ENCODE measurements at places on chromosomes 3 and 15.

GRCh38 chr3:62335196-62335595 is 38.2 kb downstream of the FEZF2 start:
- DNase-seq = no peak

DNA sequence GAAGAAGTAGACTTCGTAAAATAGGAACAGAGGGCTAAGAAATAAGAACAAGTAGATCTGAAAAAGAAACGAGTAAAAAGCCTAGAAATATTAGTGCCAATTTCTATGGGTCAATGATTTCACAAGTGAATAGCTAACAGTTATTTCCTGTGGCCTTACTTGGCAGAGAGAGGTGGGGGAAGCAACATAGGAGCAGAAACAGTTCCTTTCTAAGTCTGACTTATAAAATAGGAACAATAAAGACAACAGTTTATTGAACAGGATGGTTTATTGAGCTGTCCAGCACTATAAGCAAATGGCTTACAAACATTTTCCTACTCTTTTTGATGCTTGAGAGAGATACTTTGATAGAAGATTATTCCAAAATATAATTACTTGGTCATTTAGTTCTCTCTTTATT is 37.9 kb downstream of the AGTR1 start:
- no peak for DNase-seq

DNA sequence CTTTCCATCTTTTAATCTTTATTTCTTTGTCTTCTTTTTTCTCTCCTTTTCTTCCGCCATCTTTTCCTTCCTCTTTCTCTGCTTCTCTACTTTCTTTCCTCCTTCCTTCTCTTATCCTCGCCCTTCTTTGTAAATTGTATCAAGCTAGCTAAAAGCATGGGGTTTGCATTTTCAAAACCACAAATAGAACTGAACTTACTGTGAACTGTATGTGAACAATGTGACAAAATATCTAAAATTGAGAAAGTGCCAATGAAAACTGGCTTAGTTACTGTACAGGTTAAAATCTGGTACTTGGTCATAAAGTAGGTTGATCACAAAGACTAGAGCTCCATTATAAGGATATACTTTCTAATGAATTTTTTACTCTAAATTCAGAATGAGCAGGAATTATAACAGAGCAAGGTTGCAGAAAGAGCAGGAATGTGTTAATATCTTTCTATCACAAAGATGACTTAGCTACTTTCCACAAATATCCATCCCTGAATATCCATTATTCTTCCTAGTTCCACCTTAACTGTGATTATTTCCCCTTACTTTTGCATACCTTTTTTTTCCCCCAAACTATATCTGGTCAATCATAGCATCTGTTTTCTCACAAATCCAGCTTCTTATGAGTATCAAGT is 122.4 kb downstream of the LSAMP start:
- DNase-seq = no peak

- no peak for DNase-seq
These were observed 55.9 kb upstream of the FAM174B start for GRCh38 chr15:92711457-92711831.

GRCh38 chr3:165159760-165160421 is 36.3 kb downstream of the SLITRK3 start:
- DNase-seq = no peak

- no peak for DNase-seq
These were observed 17.8 kb downstream of the MYL3 start for GRCh38 chr3:46845397-46845859.

DNA sequence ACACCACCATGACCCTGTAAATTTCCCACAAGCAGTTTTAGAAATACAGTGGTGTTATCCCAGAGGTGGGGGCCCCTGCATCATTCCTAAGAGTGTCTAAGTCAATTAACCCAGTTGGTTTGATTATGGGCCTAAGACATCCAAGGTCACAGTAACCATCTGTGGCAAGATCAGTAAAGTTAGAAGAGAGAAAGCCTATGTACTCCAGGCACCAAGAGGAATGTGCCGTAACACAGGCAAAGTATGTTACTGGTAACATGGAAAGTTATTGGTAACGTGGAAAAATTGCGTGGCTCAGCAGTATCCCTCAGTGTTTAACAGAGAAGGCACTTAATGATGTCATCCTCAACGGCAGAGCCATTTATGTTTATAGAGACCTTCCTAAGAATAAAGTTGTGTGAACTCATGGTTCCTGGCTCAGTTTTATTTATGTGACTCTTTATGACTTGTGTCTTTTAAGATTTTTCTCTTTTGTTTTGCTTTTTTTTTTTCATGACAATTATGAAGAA is 144.1 kb upstream of the RASGRP1 start:
- no peak for DNase-seq

DNA sequence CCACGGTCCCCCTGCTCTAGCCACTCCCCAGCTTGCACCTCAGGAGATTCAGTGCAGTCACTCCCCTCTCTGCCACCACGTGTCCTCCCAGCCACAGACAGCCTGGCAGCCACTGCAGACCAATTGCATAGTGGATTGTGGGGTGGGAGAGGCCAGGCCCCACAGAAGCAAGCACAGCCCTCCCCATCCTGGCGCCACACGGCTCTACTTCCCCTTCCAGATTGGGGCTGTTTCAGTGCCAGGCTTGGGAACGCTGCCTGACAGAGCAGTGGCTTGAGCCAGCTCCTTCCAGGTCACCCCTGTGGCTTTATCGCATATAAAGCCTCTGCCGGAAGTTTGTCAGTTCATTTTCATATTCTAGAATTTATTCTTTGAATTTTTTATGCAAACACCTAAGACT is 90.7 kb downstream of the TMEM266 start:
- no peak for DNase-seq

DNA sequence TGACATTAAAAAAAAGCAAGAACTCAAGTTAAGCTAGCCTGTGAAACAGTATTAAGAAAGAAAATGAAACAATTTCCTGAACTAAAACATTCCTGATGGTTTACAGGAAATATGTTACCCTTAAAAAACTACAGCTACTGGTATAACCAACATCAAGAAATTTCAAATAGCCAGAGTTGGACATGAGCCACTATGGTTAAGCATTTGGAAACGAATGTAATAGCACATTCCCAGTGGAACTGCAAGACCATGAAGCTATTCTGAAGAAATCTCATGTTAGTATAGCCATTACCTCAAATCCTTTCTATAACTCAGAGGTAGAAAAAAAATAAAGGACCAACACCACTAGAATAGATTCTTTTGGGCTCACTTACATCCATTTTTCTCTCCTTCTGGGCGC is 30.2 kb downstream of the CPNE4 start:
- DNase-seq = no peak

DNA sequence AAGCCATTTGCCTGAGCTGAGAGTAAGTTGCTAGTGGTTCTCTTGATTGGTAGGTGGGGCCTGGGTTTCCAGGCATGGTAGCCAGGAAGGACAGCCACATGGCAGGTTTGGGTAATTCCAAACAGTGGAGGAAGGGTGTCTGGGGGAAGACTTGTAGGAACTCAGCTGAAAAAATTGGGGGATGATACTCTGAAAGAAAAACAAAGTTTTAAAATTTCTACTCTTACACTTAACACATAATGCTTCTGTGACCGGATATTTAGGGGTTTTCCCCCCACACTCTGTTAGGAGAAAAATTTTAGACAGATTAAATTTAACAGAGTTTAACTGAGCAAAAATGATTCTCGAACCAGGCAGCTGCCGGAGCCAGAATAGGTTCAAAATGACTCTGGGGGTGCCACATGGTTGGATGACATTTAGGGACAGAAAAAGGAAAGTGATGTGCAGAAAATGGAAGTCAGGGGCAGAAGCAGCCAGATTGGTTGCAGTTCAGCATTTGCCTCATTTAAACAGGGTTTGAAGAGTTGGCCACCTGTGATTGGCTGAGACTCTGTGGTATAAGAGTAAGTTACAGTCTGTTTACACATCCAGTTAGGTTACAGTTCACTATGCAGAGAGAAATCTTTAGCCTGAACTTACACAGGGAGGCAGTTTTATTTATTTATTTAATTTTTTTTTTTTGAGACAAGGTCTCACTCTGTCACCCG is 8.1 kb downstream of the B2M start:
- peak; percentile 87 for DNase-seq

- DNase-seq = no peak
These were observed 55.3 kb upstream of the MAGI1 start for GRCh38 chr3:66093981-66094380.

DNA sequence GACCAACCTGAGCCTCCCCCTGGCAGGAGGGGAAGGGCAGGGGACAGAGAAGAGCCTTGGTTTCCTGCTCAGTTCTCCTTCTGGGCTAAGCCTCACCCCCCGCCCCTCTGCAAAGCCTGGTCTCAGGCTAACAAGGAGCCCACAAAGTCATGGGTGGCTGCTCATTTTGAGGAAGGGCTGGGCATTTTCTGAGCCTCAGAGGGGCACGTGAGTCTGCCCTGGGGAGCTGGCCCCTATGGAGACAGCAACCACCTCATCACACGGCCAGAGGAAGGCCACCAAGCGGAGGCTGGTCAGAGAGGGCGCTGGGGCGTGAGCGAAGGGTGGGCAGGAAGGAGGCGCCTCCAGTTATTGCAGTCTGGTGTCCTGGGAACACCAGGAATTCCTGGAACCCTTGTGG is 18.7 kb downstream of the ABTB1 start:
- no peak for DNase-seq

- DNase-seq = peak; percentile 80
These were observed 95.1 kb upstream of the ZBED2 start for GRCh38 chr3:111690242-111690641.

DNA sequence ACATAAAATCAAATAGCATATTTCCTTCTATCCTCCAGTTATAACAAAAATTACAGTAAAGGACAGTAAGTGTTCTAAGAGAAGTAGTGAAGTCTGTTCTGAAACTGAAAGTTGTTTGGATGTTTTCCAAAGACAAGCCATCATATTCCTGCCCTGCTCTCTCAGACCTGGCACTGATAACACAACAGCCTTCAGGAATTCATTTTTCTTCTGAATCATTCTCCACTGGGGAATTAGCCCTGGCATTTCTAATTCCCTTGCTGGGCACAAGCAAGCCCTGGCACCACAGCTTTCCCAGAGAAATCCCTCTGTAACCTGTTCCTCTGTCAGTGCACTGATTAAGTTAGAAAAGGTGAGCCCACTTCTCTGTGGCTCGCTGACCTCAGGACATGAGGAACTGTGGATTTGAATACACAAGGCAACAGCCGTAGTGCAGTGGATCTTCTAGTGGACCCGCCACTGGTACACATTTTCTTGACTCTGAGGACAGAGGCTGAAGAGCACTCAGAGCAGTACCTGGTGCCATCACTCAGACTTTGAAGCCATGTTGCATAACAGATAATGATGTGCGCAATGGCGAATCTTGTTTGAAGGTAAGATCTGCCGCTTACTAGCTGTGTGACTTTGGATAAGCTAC is 61.6 kb downstream of the WWTR1 start:
- no peak for DNase-seq

GRCh38 chr15:90080818-90081393 is 21.4 kb downstream of the IDH2 start:
- DNase-seq = no peak

GRCh38 chr15:85492406-85492805 is 112.0 kb downstream of the AKAP13 start:
- no peak for DNase-seq

DNA sequence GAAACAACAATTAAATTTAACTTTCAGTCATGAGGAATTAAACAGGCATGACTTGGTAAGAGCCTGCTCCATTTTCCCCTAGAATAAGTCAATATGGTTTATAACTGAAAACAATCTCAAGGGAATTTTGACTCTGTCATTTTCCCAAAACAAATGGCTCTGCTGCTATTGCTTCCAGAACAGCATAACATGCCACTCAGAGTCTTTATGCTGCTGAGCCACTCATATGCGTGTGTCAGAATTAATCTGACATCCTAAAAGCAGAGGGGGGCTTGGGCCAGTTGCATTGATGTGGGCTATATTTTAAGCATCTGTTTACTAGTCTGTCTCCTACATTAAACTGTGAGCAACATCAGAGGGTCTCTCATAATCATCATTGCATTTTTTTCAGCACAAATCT is 111.1 kb upstream of the ABI3BP start:
- DNase-seq = no peak

DNA sequence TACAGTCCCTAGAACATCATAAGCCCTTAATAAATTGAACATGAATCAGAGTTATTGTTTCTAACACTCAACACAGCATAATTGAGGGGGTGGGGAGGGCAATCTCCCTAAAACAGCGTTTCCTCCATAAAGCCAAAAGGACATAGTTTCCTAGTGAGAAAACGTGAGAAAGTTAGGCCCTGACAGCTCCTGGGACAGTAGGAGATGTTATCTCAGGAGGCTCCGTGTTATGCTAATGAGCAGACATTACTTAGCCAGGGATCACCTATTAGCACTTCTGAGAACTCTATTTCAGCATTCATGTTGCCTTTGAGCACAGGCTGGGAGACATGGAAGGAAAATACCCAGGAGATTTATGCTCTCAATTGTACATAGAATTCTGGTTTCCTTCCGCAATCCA is 229.1 kb upstream of the ADAMTS9 start:
- no peak for DNase-seq

All from activated CD4-positive, alpha-beta T cell treated with anti-CD3 and anti-CD28 coated beads, Interleukin-2, Interleukin-6, amounts not matched to agents 100 ng/mL and 50 ng/mL, durations not matched to agents 16 hours and 8 hours (primary cell).